ENCODE measurements at places on chromosomes 11 and 22.
A peak's percentile ranks its signal among the peaks of the same experiment; 100 is the strongest.

- DNase-seq = no peak
Measured at GRCh38 chr11:68763926-68764657, 12.8 kb upstream of the TESMIN start.

- DNase-seq = no peak
Measured at GRCh38 chr11:76610371-76610770, 60.2 kb downstream of the LRRC32 start.

GRCh38 chr11:21505070-21505469 is 687.8 kb upstream of the ANO5 start:
- no peak for DNase-seq

DNA sequence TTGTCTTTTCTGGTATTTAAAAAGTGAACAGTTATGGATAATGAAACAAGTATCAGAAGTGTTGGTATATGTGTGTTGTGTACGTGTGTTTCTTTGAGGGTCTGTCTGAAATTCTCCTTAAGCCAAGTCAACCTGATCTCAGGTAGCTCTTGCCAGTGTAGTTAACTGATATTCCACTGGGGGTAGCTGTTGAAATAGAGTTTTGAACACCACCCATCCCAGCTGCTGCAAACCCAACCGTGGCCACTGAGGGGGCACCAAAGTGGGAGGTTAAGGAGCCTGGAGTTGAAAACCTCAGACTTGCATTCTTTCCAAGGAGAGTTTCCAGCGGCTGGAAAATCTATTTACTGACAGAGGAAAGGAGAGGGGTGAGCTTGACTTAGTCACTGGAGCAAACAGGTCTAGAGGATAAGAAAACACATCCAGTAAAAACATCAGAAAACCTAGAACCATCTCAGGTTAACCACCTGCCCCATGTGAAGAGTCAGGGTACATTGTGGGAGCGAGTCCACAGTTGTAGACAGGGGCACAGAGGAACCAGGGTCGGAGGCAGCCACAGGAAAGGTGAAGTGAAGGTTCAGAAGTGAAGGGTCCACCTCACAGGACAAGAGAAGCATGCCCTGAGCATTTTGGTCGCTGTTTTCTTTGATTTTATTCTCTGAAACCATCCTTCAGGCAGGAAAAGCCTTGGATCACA is 8.8 kb upstream of the CUL5 start:
- no peak for DNase-seq

DNA sequence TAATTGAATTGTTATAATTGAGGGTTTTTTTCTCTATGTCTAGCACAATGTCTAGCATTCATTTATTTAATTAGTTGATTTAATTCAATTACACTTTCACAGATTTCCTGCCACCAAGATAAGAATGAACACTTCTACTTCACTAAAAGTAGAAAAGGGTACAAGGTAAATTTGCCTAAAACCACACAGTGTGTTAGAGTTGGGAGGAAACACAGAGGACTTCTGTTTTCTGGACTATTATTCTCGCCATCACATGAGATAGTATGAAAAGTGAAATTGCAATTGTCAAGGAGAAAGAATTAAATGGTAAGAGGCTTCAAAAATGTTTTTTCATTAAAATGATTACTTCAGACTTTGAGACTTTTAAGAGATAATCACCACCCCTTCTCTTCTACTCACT is 109.5 kb downstream of the ETS1 start:
- no peak for DNase-seq

GRCh38 chr11:30406978-30407762 is 84.3 kb downstream of the ARL14EP start:
- DNase-seq = peak; percentile 50

All from left ventricle myocardium superior (tissue), 1 donor.